ENCODE measurements at places on chromosomes 5 and 9. TPM values are rescaled to one million over a fixed set of nuclear protein-coding genes. Genes with fewer than 3 reads are reported as not detected.

DNA sequence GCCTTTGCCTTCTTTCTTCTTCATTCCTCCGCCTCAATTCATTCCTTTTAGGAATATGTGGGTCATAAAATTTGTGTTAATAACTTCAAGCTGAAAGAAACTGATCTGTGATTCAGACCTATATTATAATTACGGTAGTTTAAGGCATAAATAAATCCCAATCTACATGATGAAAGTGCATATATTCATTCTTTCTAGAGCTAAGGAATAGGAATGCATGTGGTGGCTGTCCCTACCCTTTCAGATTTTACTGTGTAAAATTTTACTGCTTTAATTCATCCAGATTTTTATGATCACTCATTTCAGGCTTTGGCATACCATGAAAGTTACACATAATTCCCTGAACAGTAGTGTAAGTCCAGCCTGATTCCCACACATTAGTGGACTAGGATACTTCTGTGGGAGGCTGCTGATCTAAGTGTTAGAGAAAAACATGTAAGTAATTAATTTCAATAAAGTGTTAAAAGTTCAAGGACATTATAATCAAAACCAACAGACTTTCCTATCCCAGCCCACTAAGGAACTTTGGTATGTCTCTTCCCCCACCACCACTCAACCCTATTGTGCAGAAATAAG, 83.1 kb downstream of the HINT1 start:
- DNase-seq, result no peak

- DNase-seq, result peak; percentile 83
These were observed at the start of gene NTMT1 for GRCh38 chr9:129626079-129626624. Gene NTMT1, plus strand, starts transcription at chr9:129626163. Its CDS starts 6,541 bp downstream, at chr9:129632704.

DNA sequence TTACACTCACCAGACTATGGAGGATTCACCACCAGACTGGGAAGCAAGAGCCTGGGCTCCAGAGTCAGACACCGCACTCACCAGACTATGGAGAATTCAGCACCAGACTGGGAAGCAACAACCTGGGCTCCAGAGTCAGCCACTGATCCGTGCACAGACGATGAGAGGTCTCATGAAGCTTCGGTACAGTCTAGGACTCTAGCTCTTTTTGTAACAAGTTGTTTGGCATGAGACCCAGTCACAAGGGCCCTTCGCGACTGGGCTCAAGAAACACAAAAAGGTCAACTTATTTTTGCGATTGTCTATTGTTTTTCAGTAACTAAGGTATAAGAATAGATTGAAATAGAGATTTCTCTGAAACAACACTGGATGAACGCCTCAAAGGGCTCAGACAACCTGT, 192.7 kb upstream of the ADAMTSL1 start:
- no peak for DNase-seq

- no peak for DNase-seq
These were observed 194.4 kb upstream of the PTGER4 start for GRCh38 chr5:40485021-40485998.

- no peak for DNase-seq
These were observed 61.9 kb downstream of the OXCT1 start for GRCh38 chr5:41808294-41808693.

- DNase-seq, result no peak
These were observed 592.1 kb downstream of the PRELID2 start for GRCh38 chr5:145243016-145243415.

DNA sequence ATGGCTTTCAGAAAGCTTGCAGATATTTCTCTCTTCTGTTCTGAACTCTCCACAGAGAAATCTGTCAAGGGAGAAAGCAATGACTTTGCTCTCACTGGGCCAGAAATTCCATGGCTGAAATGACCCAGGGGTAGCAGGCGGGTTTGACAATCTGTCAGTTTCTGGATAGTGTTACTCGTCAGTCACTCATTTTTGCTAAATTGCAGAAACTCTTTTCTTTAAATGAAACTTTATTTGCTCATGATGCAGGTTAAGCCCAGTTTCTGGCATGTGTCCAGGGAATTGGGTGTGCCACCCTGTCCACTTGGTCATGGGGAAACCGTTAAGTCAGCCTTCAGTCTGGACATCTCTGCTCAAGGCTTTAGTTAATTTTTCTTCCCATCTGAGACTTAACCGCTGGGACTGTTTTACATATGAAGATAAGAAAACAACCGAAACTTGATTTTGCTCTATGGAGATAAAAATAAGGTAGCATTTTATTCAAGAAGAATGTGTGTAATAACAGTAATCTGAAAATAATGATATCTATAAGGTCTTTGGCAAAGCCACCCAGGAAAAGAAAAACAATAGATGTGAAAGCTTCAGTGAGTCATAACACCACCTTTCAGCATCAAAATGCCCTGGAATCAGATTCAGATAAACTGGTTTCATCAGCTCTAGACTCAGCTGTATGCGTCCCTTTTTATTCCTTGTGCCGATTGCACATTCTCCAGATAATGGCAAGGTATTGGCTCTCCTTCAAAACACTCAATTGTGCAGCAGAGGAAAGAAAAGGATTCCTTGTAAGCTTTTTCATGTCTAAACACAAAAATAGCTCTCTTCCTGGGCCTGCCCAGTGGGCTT, 308.3 kb downstream of the ZSWIM6 start:
- no peak for DNase-seq

NUTM2G gene
- 1.3 TPM for polyA plus RNA-seq

FOXE1 gene
- polyA plus RNA-seq, result 0.03 TPM

CTNND2 gene
- polyA plus RNA-seq, result 2.9 TPM

Data from renal pelvis (tissue), 12 donors.